ENCODE measurements at places on chromosomes 13 and 19. TPM values are rescaled to one million over a fixed set of nuclear protein-coding genes. Genes with fewer than 3 reads are reported as not detected.

SIGLECL1 gene
- not detected for total RNA-seq

DNA sequence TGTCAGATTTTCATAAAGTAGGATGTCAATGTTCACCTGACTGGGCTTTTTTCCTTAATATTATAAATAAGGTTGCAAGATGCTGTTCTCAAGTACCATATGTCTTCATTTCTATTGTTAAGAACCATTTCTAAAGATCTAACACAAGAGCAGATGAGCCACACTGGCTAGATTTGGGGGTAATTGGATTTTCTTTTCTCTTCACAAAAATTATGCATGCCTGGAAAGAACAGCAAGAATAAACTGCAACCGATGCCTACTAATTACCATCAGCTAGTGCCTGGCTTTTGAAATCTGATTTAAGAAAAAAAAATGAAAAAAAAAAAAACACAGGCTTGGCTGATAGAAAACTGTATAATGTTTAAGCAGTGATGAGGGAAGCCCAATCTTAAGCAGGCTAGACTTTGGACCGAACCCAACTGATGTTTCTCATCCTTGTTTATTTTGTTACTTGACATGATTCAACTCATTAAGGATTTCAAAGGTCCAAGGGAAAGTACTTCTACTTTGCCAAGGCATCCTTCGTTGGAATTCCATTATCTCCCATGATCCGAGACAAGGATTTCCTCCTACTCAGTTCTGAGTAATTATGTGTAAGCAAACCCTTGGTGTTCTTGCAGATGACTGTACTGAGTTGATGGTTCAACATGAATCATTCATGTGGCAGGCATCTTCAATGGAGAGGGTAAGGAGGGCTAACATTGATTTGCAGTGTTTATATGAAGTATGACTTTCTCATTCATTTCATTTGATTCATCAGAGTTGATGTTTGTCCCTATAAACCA is 300.5 kb downstream of the SPRY2 start:
- no peaks in the 10 kb centered on the region for H3K36me3 ChIP-seq
- DNase-seq: no peak
- no peak overlapping the region for H3K27ac ChIP-seq
- H3K4me3 ChIP-seq: no peak overlapping the region
- no peaks in the 10 kb centered on the region for H3K4me1 ChIP-seq

DNA sequence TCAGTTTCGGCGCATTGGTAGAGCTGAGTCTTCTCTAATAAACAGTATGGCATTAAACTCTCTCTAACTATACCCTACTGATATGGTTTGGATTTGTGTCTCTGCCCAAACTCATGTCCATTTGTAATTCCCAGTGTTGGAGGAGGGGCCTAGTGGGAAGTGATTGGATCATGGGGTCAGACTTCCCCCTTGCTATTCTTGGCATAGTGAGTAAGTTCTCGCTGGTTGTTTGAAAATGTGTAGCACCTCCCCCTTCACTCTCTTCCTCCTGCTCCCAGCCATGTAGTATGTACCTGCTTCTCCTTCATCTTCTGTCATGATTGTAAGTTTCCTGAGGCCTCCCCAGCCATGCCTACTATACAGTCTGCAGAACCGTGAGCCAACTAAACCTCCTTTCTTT is 682.7 kb upstream of the ARGLU1 start:
- DNase-seq: no peak
- no peak overlapping the region for H3K4me3 ChIP-seq
- no peaks in the 10 kb centered on the region for H3K27me3 ChIP-seq

ZNF681 gene
- total RNA-seq: 2.2 TPM

- no peaks in the 10 kb centered on the region for H3K4me1 ChIP-seq
- H3K27ac ChIP-seq: no peak overlapping the region
- no peaks in the 10 kb centered on the region for H3K27me3 ChIP-seq
- no peaks in the 10 kb centered on the region for H3K36me3 ChIP-seq
- no peak overlapping the region for H3K4me3 ChIP-seq
Observed at GRCh38 chr13:104816726-104817125, 1718.7 kb downstream of the EFNB2 start.

DNA sequence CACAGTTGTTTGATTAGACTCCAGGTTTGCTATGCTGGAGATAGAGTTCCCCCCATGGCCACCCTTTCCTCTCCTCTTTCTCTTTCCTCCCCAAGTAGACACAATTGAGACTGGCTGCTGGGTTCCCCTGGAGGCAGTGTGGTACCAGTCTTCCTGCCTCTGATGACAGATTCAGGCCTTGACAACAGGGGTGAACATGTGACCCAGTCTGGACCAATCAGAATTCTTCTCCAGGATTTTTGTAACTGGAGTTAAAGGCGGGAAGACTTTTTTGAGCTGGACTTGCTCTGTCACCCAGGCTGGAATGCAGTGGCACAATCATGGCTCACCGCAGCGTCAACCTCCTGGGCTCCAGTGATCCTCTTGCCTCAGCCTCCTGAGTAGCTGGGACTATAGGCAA is 48.7 kb downstream of the CCNE1 start:
- H3K4me3 ChIP-seq: no peak overlapping the region
- no peaks in the 10 kb centered on the region for H3K36me3 ChIP-seq
- no peak for DNase-seq
- no peaks in the 10 kb centered on the region for H3K27me3 ChIP-seq

DNA sequence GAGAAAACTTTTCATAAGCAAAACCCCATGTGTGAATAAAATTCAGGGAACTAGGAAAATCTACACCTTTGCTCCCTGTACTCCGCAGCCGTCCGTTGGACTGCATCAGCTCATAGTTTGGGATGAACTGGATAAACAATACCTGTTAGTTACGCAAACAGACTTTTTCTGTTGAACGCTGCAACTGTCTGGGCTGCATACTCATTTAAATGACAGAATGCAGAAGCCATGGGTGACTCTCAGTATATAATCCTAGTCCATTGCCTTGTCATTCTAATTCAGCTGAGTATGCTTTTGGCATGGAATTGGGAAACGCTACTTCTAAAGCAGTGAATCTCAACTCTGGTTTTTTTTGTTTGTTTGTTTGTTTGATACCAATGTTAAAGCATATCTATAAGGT is 151.6 kb downstream of the SLITRK1 start:
- H3K4me3 ChIP-seq: no peak overlapping the region
- H3K4me1 ChIP-seq: no peaks in the 10 kb centered on the region
- no peak overlapping the region for H3K27ac ChIP-seq
- H3K36me3 ChIP-seq: no peaks in the 10 kb centered on the region
- no peak for DNase-seq

ZNF274 gene
- total RNA-seq: 32.6 TPM

- no peaks in the 10 kb centered on the region for H3K4me1 ChIP-seq
- H3K36me3 ChIP-seq: no peaks in the 10 kb centered on the region
- no peak overlapping the region for H3K4me3 ChIP-seq
- H3K27ac ChIP-seq: no peak overlapping the region
- DNase-seq: no peak
- H3K27me3 ChIP-seq: no peaks in the 10 kb centered on the region
Observed at GRCh38 chr13:86383561-86383960, 584.3 kb upstream of the SLITRK6 start.

FFAR1 gene
- total RNA-seq: not detected

GRCh38 chr19:7869910-7870511 is 4.2 kb downstream of the PRR36 start:
- H3K27ac ChIP-seq: no peak overlapping the region
- H3K27me3 ChIP-seq: peaks cover 6% of the 10 kb centered on the region
- peaks cover 41% of the 10 kb centered on the region for H3K4me1 ChIP-seq
- no peaks in the 10 kb centered on the region for H3K36me3 ChIP-seq
- H3K4me3 ChIP-seq: peak overlapping the region; percentile 69

DNA sequence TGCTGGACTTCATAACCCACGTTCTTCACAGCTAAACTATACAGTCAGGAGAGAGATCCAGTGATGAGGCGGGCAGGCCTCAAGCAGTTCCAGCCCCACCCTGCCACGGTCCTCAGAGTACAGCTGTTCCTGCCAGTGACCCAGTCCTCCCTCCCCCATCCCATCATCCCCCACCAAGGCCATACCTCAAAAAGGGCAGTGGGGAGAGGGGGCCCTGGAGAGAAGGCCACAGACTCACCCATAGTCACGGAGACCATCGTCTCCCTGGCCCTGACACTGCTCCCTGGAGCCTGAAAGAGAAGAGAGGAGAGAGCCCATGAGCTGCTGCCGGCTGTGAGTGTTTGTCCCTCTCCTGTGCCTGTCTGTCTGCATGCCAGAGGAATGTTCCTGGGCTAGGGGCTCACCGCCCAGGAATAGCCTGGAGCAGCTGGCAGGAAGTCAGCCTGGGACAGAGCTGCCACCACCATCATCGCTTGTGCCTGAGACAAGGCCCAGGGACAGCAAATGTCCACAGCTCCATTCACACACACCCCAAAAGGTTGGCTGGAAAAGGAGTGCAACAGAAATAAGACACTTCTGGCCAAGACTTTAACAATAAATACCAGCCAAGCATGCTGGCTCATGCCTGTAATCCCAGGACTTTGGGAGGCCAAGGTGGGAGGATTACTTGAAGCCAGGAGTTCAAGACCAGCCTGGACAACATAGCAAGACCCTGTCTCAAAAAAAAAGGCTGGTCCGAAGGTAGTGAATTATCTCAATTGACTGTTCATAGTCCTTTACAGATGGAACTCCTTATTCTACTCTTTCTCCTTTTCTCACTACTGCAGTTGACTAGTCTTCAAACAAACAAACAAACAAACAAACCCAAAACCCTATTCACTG is 6.4 kb downstream of the C19orf47 start:
- H3K36me3 ChIP-seq: peaks cover 5% of the 10 kb centered on the region
- peak overlapping the region; percentile 65 for H3K4me3 ChIP-seq
- peaks cover 7% of the 10 kb centered on the region for H3K4me1 ChIP-seq
- peak; percentile 28 for DNase-seq
- H3K27me3 ChIP-seq: no peaks in the 10 kb centered on the region

DNA sequence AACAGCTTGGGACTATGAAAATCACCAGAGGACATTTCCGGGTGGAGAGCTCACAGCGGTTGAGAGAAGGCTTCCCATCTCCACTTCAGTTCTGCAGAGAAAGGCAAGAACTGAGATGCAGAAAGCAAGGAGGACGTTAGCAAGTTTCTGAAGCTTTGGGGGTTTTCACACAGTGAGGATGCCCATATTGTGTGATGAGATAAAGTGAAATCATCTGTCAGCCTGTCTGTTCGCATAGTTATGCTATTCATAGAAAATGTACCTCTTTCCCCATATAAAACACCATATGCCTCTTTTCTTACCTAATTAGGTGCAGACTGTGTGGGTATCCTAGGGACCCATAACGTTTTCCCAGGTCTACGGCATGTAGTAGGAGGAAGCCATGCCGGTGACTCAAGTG is 27.5 kb downstream of the ZIC5 start:
- no peak overlapping the region for H3K27ac ChIP-seq
- H3K27me3 ChIP-seq: no peaks in the 10 kb centered on the region
- DNase-seq: no peak
- H3K4me1 ChIP-seq: no peaks in the 10 kb centered on the region
- no peak overlapping the region for H3K4me3 ChIP-seq

KCTD15 gene
- total RNA-seq: 57.5 TPM

- H3K4me3 ChIP-seq: no peak overlapping the region
- no peak overlapping the region for H3K27ac ChIP-seq
- peaks cover 8% of the 10 kb centered on the region for H3K4me1 ChIP-seq
- H3K36me3 ChIP-seq: peaks cover 40% of the 10 kb centered on the region
- no peaks in the 10 kb centered on the region for H3K27me3 ChIP-seq
Observed at GRCh38 chr19:57773488-57773887, 4.0 kb downstream of the ZNF586 start.

ZNF177 gene
- total RNA-seq: 4.2 TPM

GRCh38 chr13:50463719-50464118 is 379.8 kb downstream of the DLEU7 start:
- no peaks in the 10 kb centered on the region for H3K27me3 ChIP-seq
- no peak for DNase-seq
- H3K27ac ChIP-seq: no peak overlapping the region
- no peaks in the 10 kb centered on the region for H3K36me3 ChIP-seq

ATXN8OS gene
- total RNA-seq: not detected

KLK14 gene
- not detected for total RNA-seq

DNA sequence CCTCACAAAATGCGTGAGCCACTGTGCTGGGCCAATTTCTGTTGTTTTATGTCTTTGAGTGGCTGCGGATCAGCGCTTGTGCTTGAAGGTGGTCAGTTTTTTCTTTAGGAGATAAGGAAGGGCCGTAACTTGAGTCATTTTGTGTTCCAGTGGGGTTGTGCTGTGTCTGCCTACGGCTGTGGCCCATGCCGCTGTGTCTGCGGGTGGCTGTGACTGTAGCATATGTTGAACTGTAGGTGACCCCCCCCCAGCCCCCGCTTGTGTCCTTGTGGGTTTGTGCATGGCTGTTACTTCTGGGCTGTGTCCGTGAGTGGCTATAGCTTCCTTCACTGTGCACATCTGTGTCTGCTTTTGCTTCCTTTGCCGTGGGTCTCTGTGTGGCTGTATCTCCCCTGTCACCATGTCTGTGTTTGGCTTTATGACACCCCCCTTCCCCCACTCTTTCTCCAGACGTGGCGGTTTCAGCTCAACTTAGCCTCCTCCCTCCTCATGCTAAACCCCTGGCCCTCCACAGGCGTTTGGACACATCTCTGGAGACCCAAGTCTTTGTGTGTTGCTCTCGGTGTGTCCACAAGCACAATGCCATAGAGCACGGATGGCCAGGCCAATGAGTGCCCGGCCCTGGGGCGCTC is 675 bp downstream of the PPP1R14A start:
- H3K4me3 ChIP-seq: peak overlapping the region; percentile 90
- peak overlapping the region; percentile 95 for H3K27ac ChIP-seq
- no peak for DNase-seq
- peaks cover 3% of the 10 kb centered on the region for H3K36me3 ChIP-seq
- peaks cover 55% of the 10 kb centered on the region for H3K4me1 ChIP-seq

OLFM4 gene
- total RNA-seq: 1.1 TPM

ZNF578 gene
- total RNA-seq: 4.7 TPM

- H3K27me3 ChIP-seq: no peaks in the 10 kb centered on the region
- H3K36me3 ChIP-seq: peaks cover 10% of the 10 kb centered on the region
- H3K27ac ChIP-seq: peak overlapping the region; percentile 48
- no peak overlapping the region for H3K4me3 ChIP-seq
Observed at GRCh38 chr19:13995017-13995728, 10.9 kb downstream of the RFX1 start.

DNA sequence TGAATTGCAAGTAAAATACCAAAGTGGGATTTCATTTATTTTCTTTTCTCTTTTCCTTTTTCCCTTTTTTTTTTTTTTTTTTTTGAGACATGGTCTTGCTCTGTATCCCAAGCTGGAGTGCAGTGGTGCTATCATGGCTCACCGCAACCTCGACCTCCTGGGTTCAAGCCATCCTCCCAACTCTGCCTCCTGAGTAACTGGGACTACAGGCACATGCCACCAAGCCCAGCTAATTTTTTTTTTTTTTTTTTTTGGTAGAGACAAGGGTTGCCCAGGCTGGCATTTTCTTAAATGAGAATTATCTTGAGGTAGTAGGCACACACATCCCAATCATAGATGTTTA is 68.5 kb upstream of the GPR183 start:
- no peak for DNase-seq
- peaks cover 3% of the 10 kb centered on the region for H3K36me3 ChIP-seq
- H3K27ac ChIP-seq: no peak overlapping the region

Data from thoracic aorta (tissue), 2 donors.